ENCODE measurements at places on chromosomes 2 and 18.

DNA sequence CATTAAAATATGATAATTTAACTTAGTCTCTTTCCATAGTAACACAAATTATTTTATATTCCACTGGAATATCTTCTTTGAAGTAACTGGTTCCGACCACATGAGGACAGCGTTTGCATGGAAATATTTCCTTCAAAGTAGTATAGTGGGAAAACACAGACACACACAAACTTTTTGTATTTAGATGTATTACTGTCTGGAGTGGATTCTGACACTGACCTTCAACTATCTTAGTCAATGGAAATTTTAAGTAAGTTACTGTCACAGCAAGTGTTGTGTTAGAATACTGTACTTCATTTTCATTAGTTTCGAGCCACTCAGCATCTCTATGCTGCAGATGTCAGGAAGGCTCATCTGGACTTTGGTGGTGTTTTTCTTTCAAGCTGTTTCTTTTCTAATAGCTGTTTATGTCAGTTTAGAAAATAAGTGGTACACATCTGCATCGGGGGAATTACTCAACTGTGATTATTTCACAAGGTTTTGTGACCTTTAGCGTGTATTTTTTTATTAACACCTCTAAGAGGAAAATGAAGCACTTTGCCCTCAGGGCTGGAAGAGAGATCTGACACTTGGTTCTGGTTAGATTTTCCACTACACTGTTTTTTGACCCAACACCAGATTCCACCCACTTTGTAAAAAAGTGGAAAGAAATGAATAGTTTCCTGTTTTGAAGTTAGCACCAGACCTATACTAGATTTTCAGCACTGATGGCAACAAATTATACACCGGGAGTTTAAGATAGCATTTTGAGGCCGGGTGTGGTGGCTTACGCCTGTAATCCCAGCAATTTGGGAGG lies 18.9 kb upstream of the THOC1 start:
- no peak for DNase-seq

DNA sequence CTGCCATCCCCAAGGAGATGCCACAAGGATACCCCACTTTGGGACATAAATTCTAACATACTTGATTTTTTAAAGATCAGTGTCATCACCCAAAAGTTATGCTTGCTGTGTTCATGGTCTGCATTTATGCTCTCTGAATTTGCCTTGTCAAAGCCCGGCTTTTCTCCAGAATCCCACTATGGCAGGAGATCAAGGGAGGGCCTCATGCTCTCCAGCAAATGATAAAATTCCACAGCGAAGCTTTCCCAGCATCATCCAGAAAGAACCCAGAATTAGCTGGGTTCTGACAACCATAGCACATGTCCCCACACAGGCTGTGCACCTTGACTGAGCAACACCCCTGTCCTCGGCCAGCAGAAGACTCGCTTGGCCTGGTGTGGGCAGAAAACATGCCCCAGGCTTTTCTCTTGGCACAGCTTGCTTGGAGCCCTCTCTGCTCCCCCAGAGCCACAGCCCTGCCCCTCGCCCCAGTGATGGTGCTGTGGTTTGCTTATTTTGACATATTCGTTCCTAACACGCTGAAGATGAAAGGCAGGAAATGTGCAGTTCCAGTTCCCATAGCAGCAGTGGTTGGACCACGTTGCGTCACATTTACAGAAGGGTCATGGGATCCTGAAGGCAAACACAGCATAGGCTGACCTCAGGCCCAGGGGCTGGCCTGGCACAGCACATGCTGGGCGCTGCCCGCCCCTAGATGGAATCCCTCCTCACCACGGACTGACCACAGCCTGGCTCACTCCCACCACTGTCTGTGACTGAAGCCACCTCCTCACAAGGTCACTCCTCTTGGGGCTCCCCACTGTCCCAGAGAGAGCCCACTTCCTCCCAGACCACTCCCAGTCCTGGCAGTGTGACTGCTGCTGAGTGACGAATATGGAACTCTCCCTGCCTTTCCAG lies 14.1 kb upstream of the CHRNA1 start:
- DNase-seq, result peak; percentile 69

- no peak for DNase-seq
These were observed 52.0 kb downstream of the ANKRD44 start for GRCh38 chr2:197258580-197258979.

DNA sequence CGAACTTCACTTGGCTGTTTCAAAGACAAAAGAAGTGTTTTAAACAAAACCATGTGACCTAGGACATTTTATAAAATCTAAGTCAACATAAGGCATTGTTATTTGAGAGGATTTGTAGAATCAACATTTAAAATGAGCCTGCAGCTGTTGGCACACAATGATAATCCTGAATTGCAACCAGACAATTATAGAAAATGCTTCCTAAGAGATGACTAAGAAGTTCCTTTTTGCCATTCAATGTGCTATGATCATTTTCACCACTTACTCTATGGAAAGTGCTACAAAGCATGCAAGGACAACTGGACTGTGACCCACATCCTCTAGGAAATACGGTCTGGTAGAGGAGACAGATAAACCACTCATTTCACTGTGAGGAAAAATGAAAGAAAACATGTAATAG lies 246.4 kb downstream of the CDH20 start:
- DNase-seq, result no peak

- DNase-seq, result no peak
These were observed 138.7 kb downstream of the TTC32 start for GRCh38 chr2:19762959-19763605.

DNA sequence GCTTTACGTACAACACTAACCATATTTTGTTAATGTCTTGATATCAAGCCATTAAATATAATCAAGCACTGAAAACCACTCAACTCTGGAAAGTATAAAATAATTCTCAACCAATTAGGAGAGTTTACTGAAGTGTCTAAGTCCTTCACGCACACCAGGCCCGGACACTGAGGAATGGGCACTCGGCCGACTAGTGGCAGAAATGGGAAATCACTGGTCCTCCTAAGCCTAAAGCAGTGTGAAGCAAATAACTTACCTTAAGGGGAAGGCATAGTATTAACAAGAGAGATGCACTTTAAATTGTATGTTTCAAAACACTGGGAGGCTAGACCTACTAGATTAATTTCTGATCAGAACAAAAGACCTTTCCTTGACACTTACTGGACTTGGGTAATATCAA lies 45.7 kb downstream of the FAM210A start:
- DNase-seq, result peak; percentile 28

- DNase-seq, result no peak
These were observed 381.2 kb downstream of the TXNL1 start for GRCh38 chr18:56257205-56257604.

DNA sequence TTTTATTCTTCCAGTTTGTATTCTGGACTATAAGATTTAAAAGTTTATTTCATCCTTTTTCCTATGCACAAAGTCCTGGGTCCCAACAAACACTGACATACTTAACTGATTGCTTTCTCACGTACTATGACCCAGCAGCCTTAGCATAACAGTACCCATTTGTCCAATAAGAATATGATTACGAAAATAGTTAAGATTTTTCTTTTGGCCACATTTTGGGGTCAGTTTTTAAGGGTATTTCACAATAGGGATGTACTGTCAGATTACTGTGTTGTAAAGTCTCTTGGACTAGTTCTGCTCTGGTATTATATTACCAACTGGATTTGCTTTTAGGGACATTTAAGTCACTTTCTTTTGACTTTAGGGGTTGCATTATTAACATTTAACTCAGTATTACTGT lies 46.1 kb downstream of the TTC39C start:
- DNase-seq, result no peak
